ENCODE measurements at places on chromosomes 1 and 21.

- no peak for DNase-seq
Observed at GRCh38 chr21:42037516-42037915, 27.4 kb upstream of the ZBTB21 start.

DNA sequence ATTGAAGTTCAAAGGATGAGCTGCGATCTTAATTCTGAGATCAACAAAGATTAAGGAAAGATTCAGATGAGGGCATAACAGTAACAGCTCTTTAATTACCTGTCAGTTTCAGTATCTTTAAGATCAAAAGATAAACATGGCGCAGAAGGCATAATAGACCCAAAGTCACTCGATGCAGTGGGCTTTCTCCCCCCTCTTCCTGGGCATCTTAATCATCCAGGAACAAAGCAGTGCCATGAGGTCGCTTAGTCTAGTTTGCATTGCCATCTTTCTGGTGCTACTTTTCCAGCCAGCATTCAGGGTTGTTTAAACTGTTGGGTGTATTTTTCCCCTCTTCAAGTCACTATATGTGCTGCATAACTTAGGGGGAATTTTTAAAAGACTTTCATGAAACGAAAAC lies 72.3 kb downstream of the HUNK start:
- no peak for DNase-seq

- no peak for DNase-seq
Observed at GRCh38 chr1:106380772-106381171, 675.7 kb upstream of the PRMT6 start.

- DNase-seq, result no peak
Observed at GRCh38 chr1:228226956-228227791, 19.3 kb downstream of the OBSCN start.

GRCh38 chr1:174990382-174990999 lies 9.3 kb upstream of the CACYBP start:
- DNase-seq, result no peak

DNA sequence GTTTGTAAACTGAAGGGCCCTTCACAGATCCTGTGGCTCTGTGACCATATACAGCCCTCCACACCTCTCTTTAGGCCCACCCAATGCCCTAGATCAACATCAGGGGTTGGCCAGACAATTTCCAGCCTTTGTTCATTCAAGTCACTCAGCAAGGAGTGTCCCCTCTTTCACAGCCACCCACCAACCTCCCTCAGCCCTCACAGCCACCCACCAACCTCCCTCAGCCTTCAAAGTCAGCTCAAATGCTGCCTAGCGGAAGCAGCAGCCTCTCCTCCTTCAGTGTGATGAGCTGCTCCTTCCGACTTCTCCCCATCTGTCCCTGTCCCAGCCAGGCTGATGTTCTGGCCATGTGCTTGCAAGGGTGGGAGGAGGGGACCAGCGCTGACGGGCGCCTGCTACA lies 71.4 kb downstream of the DMRTB1 start:
- DNase-seq, result no peak
